ENCODE measurements at places on chromosomes 7 and 10. TPM values are rescaled to one million over a fixed set of nuclear protein-coding genes. Genes with fewer than 3 reads are reported as not detected.

CACNA2D1 gene
- total RNA-seq, result 7.1 TPM

SKIDA1 gene
- 1.0 TPM for total RNA-seq

C10orf143 gene
- total RNA-seq, result 0.86 TPM

SLC35B4 gene
- total RNA-seq, result 33.0 TPM

CPA2 gene
- 0.11 TPM for total RNA-seq

JCAD gene
- total RNA-seq, result 22.0 TPM

TSPAN33 gene
- 6.2 TPM for total RNA-seq

INMT gene
- 0.03 TPM for total RNA-seq

C10orf90 gene
- 2.7 TPM for total RNA-seq

UTF1 gene
- not detected for total RNA-seq

All from A549 treated with AZD2906 at 1 μM for 4 hours (cell line).